Glomerular endothelial cell (primary cell): ENCODE measurements at places on chromosomes 3 and 15. TPM values are rescaled to one million over a fixed set of nuclear protein-coding genes. Genes with fewer than 3 reads are reported as not detected.

SUSD5 gene
- 2.5 and 15.8 TPM in 2 replicates for total RNA-seq

ZMYND10 gene
- total RNA-seq = 0.12 and 0.44 TPM in 2 replicates

TLR9 gene
- total RNA-seq = not detected in 2 replicates

HTR3C gene
- total RNA-seq = not detected in 2 replicates

OIP5 gene
- 2.5 and 2.9 TPM in 2 replicates for total RNA-seq

MFSD1 gene
- total RNA-seq = 51.2 and 54.3 TPM in 2 replicates

KLHL25 gene
- 5.9 and 10.3 TPM in 2 replicates for total RNA-seq

GABRR3 gene
- not detected in 2 replicates for total RNA-seq

ENTPD3 gene
- total RNA-seq = 0.24 TPM in 1 of 2 replicates, not detected in the other

ISL2 gene
- 0.18 and 0.19 TPM in 2 replicates for total RNA-seq

CCDC13 gene
- 0.47 and 1.5 TPM in 2 replicates for total RNA-seq

SPTSSB gene
- not detected in 2 replicates for total RNA-seq

DNA sequence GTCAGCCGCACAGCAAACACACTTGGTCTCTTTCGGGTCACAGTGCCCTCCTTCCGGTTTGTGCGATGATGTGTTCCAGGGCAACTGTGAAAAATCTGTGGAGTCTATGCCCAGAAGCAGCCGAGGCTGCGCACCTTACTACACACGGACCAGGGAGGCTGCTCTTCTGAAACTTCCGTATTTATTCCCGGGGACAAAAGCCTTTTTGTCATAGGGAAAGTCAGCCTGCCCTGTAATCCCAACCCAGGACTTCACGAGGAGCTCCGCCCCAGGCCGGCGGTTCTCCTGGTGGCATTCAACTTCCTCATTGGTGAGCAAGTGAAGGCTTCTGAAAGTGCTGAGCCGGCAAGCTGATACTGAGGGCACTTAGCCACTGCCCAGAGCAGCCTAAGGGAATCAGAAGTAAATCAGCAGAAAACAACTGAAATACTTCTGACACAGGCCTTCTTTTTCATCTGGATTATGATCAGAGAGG is 126.5 kb downstream of the FMN1 start:
- DNase-seq = no peak

DNA sequence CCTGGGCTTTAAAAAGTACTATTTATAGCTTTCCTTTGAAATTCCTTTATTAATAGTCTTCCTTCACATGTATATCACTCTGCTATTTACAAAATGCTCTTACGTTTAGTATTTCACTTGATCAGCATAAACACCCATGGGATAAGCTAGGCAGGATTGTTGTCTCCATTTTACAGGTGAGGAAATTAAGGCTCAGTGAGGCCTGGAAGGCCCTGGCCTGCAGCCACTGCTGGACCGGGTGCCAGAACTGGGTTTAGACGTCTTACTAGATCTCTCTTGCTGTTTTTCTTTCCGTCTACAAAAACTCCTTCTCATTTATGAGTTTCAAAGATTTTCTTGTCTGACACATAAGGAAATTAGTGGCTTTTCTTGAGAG is 236.4 kb downstream of the LPP start:
- DNase-seq = no peak

- no peak for DNase-seq
Observed at GRCh38 chr3:136327671-136328070, 77.5 kb downstream of the PCCB start.

- no peak for DNase-seq
Observed at GRCh38 chr3:125462722-125463299, 57.2 kb downstream of the SNX4 start.

DNA sequence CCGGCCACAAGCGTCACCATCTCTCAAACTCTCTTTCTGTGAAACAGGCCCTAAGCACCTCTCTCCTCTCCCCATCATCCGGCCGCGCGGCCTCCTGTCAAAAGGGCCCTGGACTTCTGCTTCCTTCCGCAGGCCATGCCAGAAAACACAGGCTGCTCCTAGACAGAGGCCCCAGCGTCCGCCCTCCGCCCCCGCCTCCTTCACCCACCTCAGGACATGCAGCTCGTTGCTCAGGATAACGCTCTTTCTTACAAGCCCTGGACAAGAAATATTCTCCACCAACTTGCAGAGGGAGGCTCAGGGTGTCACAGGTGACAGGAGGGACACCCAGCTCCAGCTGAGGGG is 212.0 kb downstream of the XXYLT1 start:
- no peak for DNase-seq

DNA sequence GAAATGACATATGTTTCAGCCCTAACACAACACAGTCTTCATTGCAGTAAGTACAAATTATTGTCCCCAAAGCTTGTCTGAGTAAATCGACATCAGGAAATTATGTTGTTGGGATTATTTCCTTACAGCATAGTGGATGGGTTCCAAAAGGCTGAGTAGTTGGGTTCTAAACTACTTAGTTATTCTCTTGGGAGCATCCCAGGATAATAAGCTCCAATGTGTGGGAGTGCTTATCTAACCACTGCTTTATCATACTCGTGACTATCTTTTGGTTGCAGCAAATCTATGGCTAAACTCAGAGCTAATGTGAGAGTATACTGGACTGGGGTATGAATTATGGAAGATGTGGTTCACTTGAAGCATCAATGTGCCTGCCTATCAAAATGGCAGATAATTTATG is 128.5 kb downstream of the RBMS3 start:
- DNase-seq = no peak

GRCh38 chr3:98564282-98565005 is 29.0 kb downstream of the CPOX start:
- DNase-seq = no peak

DNA sequence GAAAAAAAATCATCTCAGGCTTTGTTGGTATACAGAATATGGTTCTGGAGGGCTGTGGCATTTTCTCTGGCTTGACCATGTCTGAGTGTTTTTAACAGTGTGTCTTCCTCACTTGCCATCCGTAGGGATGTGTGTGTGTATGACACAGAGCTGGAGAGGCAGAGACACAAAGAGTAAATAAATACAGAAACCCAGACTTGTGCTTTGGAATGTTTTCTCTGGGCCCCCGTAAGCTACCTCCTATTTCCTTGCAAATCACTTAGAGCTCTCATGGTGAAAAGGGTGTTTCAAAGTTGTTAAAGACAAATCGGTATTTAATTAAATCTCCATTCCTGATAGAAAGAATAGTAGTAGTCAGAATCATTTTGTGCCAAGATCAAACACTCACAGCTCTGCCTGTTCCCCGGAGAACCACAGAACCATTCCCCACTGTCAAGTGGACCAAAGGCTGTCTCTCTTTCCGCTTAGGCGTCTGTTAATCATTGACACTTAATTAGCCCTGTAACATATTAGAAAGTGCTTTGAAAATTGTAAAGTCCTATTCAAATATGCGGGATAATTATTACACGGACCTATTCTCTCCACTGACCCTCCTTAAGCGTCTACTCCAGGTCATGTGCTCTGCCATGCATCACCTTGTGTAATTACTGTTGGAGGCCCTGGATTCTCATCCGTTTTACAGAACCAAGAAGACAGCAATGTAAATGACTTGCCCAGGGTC is 313.6 kb upstream of the TLE3 start:
- no peak for DNase-seq

DNA sequence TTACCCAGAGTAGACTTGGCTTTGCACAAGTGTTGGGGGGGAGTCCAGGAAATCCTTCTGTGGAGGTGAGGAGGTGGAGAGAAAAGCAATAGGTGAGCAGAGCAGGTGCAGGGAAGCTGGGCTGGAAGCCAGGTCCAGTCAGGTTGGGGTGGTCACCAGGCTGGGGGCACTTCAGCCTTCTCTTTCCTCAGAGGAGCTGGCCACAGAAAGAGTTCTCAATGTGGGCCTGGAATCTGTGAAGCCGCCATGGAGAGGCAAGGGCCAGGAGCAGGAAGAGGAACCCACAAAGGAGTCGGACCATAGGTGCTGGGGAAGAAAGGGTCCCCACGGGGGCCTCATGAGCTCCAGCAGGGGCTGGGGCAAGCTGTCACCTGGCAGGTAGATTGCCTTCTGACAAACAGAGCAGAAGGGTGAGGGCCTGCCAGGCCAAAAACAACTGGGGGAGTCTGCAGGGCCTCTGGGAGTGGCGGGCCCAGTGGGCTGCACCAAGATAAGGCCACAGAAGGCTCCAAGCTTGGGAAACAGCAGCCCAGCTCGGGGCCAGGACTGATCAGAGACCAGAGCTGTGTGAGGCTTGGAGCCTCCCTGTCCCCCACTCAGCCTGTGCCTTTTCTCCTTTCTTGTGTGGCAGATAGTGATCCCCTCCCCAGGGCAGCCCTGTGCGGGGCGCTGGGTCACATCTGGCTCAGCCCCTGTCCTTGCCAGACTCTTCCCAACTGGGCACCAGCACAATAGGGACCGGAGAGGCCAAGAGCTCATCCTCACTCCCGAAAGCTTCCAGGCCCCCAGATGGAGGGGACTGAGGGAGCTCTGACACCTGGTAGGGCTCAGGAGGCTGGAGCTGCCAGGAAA is 53.0 kb upstream of the FGD5 start:
- DNase-seq = no peak

GRCh38 chr3:100274361-100274760 is 13.6 kb downstream of the TBC1D23 start:
- DNase-seq = no peak

DNA sequence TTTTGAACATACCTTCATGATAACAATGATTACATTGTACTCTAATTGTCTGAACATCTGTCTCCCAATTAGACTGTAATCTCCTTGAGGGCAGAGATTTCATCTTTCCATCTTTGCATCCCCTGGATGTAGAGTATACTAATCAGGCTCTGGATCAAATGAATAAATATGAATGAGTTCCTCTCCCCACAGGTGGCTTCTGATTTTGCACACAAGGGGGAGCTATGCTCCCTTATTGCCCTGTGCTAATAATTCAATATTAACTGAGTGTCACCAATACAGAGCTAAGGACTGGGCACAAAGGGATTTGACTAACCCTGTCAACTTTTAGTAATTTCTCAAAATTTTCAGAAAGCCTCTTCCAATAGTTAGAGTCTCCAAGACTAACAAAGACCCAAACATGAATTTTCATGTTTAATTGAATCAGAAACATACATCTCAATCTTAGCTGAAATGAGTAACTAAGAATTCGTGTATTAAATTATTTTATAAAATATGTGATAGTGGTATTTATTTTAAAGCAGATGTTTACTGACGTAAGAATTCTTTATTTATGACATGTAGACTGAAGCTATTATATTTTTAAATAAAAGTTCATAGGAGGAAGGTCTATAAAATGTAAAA is 3.0 kb downstream of the DUOXA1 start:
- DNase-seq = no peak

- no peak for DNase-seq
Observed at GRCh38 chr3:4425707-4426106, 41.4 kb downstream of the SUMF1 start.

DNA sequence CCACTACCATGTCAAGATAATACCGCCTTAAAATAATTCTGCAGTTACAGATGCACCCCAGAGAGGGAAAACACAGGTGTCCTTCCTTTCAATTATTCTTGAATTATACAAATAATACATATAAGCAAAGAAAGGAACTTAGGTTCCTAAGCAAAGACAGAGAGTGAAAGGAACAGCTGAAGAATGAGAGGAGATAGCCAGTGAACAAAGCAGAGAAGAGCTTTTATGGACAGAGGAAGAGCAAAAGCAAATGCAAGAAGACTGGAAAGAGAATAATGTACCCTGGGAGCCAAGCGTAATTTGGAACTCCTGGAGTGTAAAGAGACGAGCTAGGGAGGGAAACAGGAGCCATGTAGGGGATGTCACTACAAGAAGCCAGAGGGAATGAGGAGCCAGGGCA is 21.7 kb downstream of the GPR176 start:
- no peak for DNase-seq

DNA sequence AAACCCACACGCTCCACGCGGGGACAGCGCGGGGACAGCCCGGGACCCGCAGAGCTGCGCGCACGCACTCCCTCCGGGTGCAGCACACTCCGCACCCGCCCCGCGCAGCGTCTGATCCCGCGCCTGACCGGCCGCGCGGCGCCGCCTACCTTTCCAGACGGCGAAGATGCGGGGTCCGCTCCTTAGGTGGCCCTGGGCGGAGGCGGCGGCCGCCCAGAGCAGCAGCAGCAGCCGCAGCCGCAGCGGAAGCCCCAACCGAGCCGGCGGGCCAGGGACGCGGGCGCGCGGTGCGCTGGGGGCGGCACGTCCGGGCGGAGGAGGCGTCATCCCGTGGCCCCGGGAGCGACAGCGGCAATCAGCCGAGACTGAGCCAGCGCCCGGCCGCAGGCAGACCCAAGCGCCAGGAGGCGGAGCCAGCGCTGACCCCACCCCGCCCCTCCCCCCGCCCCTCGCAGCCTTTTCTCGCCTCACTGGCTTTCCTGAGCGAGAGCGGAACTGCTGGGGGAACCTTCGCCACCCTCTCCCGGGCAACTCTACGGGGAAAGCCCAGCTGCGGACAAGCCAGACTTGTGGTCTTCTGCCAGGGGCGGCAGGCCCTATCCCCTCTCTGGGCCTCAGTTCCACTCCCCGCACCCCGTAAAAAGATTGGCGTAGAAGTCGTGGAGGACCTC is at the start of gene SEMA7A:
Gene SEMA7A (minus strand): TSS at position 367 of the 671 bp plus-strand sequence. CDS start 40 bp downstream, at position 327.
- DNase-seq = no peak

DNA sequence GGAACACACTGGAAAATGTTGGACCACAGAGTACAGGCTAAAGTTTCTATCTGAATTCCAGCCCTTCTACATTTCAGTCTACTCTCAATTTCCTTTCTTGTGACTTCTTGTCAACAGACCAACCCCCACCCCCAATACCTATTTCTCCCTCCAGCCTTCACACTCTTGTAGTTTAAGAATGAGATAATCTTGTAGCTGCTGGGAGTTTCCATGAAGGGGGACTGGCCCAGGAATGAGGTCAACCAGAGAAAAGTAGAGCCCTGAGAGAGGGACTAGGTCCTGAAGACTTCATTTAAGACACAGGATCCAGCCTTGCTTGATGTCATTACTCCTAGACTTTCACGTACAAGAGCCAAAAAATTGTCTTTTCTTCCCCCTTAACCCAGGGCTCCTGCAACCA is 29.5 kb upstream of the FAM107A start:
- no peak for DNase-seq

GRCh38 chr3:188389711-188390342 is 235.9 kb downstream of the LPP start:
- no peak for DNase-seq

DNA sequence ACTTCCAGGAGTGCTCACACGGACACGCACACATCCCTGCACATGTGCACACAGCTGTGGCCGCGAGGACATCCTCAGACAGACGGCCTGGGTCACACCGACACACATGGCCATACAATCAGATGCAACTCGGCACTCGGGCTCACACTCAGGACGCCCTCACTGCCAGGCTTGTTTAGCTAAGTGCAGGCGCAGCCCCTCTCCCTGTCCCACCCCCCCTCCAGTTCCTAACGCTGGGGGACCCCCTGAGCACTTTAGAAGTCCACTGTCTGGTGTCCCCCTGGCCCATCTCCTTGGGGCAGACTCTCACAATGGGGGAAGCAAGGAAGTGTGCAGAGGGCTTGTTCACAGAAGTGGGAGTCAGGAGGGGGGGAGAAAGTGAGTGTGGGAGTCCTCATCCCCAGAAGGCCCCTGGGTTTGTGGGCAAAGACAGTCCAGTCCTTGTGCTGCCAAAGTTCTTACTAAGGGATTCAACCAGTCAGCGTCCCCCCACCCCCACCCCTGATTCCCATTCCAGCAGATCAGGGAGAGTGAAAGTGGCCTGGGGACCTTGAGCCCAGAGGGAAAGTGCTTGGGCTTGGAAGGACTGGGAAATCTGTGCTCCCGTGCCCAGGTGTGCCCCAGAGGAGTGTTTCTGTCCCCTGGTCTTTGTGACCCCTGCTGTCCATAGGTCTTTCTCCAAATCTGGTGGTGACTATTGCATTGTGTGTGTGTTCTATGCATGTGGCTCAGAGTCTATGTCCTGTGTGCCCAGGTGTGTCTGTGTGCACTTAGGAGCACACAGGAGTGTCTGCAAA is 767 bp upstream of the GATA2 start:
- DNase-seq = no peak
